ENCODE measurements at places on chromosomes 16 and 17.

- no peak for DNase-seq
These were observed 9.0 kb upstream of the MILR1 start for GRCh38 chr17:64439956-64440355.

GRCh38 chr17:82931699-82932517 is 92.1 kb upstream of the ZNF750 start:
- DNase-seq: no peak

DNA sequence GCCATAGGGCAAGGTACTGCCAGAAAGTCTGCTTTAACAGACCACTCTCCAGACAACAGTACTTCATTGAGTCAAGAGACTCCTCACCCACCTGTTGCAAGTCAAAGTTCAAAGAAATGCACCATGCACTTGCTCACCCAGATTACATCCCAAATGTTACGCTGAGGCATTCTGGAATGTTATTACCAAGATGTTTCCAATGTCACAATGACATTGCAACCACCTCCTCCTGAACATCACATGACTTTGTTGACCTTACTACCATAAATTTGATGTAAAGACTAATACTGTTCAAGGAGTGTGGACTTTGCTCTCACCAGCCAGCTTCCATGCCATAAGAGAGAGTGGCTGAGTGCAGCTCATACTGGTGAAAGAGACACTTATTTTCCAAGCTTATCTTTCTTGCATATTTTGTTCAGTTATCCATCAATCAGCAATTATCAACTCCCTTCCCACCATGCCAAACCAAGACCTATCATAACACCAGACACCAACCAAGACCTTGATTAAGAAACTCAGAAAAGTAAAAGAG is 58.5 kb upstream of the BCAR1 start:
- no peak for DNase-seq

GRCh38 chr16:31085411-31085810 is 3.3 kb downstream of the PRSS53 start:
- no peak for DNase-seq

- no peak for DNase-seq
These were observed 29.8 kb upstream of the HS3ST3A1 start for GRCh38 chr17:13631529-13631928.

GRCh38 chr16:11306381-11306780 is 25.3 kb upstream of the PRM1 start:
- no peak for DNase-seq

GRCh38 chr17:46769531-46770438 is 48.7 kb downstream of the WNT3 start:
- DNase-seq: no peak

DNA sequence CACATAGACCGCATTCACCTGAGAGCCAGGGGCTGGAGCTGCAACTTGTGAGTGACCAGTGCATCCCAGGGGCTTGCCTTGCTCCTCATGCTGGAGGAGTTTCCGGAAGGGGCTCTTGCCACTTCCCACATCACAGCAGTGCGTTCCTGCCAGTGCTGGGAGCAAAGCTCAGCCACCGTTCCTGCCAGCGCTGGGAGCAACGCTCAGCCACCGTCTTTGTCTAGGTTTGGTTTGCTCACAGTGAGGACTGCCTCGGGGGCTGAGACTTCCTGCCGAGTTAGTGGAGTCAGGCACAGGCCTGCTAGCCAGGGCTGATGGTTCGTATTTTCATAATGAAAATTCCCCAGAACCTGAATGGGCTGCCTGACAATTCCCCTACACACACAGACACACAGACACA is 5.4 kb upstream of the CHRNE start:
- DNase-seq: no peak

DNA sequence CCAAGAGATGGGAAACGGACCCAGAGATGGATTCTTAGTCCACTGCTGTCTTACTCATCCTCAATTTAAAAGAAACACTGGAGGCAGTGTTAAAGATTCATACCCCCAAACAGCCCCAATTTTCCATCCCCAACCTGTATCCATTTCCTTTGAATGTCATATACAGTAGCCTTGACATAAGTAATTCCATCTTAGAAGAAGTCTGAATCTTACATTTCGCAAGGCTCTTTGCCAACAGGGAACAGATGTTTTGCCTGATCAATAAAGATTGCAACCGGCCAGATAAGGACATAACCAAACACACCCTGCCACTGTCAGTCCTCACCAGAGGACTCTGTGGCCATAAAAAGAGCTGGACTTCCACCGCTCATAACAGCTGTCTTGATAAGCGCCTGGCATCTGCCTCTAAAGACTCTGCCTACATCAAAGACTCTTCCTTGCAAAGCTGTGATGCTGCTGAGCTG is 59.0 kb upstream of the MED9 start:
- no peak for DNase-seq

DNA sequence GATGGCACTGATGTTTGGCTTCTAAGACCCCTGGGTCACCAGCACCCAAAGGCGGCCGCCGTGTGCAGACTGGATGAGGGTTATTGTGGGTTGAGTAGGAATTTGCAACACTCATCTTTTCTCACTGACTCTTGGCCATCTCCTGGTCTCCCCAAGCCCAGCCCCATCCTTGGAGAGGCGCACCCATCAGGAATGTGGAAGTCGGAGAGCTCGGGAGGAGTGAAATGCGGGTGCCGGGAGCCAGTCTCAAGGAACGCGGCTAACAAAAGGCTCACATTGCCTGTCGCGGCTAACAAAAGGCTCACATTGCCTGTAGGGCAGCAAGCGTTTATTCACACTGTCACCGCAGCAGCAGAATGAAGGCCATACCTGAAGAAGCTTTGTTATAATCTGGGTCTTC is 248.6 kb downstream of the FOXL1 start:
- DNase-seq: no peak

DNA sequence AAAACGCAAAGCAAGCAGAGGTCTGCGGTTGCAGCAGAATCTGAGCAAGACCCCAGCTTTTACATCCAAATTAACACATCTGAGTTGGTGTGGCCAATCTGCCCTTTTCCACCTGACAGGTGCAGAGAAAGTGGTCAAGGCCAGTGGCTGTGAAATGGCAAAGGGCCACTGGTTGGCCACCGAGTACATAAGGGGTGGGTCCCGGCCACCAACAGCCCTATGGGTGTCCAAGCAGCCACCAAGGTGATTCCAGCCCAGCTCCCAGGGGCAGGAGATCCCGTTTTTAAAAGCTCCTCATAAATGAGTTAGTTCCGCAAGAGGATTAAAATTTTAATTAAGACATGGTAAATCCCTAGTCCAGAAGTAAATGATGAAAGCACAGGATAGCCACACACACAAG is 29.1 kb downstream of the USP7 start:
- DNase-seq: no peak

DNA sequence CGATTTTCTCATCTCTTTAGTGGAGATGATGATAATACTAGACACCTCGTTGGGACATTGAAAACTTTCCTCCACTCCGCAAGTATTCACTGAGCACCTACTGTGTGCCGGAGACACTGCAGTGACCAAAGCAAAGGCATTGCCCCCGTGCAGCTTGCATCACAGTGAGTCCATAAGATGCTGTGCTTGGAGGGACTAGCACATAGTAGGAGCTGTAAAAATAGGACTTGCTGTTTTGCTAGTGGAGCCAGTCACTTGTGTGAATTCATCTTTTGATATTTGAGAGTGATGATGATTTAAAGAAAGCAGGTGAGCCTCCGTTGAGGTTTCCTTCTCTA is 5.3 kb upstream of the MAP2K3 start:
- DNase-seq: no peak

GRCh38 chr16:4683255-4684057 is 9.9 kb upstream of the NUDT16L1 start:
- no peak for DNase-seq

DNA sequence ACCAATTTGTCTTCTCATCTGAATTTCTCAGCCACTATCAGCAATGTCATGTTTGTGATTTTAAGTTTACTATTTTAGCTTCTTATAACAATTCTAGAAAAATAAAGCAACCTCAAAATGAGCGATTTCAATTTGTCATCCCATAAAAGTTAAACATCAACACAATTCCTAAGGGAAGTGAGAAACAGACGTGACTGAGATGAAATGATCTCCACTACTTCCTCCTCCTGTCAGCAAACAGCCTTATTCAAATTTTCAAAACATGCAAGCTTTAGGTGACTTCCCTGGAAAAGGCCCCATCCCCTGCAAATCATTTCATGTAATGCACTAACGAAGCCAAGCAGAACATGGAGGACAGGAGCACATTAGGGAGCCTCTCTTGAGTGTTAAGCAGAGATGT is 64.9 kb downstream of the ZNF652 start:
- DNase-seq: no peak

DNA sequence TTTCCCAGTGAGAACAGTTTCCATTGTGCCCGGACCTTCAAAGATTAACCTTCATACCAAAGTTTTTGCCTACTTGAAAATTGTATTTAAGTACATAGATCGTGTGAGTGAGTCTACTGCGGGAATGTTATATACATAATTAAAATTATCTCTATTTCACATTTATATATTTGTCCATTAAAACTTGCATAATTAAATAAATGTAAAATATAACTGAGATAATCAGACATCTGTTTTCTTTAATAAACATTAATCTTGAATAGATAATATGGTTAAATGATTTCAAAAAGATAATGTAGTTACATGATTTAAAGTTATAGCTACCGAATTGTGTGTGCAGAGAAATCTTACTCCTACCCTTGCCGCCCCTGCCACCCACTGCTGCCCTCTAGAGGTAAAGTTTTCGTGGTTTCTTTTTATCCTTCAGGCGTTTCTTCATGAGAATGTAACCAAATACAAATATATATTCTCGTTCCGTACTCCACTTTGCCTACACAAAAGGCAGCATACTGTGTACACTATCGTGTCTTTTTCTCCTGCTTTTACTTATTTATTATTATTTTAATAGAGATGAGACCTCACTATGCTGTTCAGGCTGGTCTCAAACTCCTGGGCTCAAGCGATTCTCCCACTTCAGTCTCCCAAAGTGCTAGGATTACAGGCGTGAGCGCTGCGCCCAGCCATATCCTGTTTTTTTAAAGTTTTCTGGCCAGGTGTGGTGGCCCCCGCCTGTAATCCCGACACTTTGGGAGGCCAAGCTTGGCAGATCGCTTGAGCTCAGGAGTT is 35.6 kb downstream of the RPA1 start:
- peak; percentile 79 for DNase-seq

GRCh38 chr16:67194260-67194659 is 2.3 kb downstream of the E2F4 start:
- no peak for DNase-seq

DNA sequence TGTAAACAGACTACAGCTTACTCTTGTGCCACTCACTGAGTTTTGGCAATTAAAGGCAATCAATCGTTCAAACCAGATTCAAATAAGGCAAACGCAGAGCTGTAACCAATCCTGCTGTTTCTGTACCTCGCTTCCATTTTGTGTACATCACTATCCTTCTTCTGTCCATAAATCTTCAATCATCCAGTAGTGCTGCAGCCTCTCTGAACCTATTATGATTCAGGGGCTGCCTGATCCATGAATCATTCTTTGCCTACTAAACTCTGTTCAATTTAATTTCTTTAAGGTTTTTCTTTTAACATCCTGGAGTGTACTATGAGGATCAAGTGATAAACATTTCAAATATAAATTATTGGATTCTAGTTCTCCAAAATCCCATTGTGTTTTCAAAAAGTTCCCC is 93.9 kb downstream of the CEP112 start:
- DNase-seq: no peak

DNA sequence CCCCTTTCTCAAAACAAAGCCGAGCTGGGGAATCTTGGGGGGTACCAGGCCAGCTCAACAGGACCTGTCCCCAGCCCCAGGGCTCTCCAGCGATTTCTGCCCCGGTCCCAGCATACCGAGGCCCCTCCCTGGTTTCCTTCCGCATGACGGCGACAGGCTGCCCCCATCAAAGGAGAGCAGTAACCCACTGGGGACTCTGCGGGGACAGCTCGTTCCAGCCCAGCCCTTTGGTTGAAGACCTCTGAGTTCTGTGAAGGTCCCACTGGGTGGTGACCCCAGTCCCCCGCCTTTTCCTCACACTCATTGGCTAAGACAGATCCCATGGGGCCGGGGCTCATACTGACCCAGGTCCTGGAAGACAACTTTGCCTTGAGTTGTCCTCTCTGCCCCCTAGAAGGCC is 4.1 kb downstream of the SMTNL2 start:
- DNase-seq: no peak

GRCh38 chr16:51243936-51244436 is 92.9 kb upstream of the SALL1 start:
- DNase-seq: no peak

DNA sequence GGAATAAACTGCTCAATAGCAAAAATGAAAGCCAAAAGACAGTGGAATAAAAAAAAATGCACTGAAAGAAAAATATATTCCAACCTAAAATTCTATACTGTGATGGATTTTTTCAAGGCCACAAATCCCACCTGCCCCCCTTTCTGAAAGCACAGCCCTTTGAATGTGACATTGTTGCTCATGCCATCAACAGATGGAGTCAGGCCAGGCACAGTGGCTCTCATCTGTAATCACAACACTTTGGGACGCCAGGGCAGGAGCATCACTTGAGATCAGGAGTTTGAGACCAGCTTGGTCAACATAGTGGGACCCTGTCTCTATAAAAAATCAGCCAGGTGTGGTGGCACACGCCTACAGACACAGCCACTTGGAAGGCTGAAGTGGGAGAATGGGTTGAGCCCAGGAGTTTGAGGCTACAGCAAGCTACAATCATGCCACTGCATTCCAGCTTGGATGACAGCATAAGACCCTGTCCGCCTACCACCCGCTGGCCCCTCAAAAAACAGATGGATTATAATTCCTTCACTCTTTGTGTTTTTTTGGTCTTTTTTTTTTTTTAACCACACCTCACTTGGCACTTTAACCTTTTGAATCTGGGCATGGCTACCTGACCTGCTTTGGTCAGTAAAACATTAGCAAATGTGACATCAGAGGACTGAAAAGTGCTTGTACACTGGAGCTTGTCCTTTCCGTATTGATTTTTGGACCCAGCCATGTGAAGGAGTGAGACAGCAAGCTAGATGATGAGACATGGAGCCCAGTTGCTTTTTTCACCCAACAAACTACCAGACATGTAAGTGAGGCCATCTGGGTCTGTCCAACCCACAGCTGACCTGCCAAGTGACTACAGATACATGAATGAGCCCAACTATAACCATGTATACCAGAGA is 36.3 kb downstream of the GLG1 start:
- no peak for DNase-seq

DNA sequence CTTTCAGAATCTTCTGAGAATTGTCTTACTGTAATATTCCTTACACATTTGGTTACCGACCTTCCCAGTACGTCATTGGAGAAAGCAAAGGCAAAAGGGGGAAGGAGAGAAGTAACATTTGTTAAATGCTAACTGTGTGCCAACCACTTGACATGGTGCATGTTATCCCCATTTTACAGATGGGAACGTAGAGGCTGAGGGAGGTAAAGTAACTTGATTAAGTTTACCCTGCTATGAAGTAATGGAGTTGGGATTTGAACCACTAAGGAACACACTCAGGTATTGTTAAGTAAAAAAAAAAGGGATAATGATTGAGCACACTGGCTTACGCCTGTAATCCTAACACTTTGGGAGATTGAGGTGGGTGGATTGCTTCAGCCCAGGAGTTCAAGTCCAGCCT is 156.4 kb downstream of the PRKCA start:
- no peak for DNase-seq

GRCh38 chr16:66585481-66586239 is 6.4 kb downstream of the CMTM2 start:
- no peak for DNase-seq

All from CD4-positive, alpha-beta T cell treated with Interleukin-12 subunit alpha and Interleukin-12 subunit beta, for 1 hour (primary cell).